Stimulated activated CD4-positive, alpha-beta T cell treated with anti-CD3 and anti-CD28 coated beads, Interleukin-12 subunit alpha, Interleukin-12 subunit beta, amount 100 ng/mL, for 48 hours (primary cell): ENCODE measurements at places on chromosomes 5 and 9.

DNA sequence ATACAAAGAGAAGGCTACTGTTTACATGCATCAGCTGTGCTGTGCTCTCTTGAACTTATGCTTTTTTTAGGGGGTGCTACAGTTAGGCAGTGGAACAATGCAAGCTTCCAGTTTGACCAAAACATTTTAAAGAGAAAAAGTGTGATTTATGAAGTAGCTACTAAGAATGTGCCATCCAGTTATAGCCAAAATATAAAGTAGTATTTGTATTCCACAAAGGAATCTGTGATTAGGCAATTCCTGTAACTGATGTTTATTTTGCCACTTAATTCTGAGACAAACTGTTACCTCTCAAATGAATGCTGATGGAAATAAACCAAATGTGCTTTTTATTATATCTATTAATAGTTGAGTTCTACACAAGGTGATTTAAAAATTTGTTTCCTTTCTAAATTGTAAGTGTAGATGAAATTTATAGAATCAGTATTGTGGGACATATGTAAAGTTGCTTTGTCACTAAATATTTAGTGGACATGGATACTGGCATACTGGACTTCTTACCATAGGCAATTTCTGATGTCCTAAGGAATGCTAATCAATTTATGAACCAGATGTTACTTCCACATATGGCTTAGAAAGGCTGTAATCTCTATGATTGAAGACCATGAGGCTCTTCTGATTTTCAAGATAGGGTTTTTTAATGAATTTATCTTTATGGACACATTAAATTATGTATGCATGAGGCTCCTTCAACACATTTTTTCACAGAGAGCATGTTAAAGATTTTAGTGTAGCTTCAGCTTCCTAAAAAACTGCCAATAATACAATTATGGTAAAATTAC, 410.2 kb downstream of the PRR16 start:
- DNase-seq = no peak

- no peak for DNase-seq
Measured at GRCh38 chr9:91122755-91123154, 239.0 kb downstream of the AUH start.

GRCh38 chr5:68435611-68436010, 220.1 kb downstream of the PIK3R1 start:
- no peak for DNase-seq

DNA sequence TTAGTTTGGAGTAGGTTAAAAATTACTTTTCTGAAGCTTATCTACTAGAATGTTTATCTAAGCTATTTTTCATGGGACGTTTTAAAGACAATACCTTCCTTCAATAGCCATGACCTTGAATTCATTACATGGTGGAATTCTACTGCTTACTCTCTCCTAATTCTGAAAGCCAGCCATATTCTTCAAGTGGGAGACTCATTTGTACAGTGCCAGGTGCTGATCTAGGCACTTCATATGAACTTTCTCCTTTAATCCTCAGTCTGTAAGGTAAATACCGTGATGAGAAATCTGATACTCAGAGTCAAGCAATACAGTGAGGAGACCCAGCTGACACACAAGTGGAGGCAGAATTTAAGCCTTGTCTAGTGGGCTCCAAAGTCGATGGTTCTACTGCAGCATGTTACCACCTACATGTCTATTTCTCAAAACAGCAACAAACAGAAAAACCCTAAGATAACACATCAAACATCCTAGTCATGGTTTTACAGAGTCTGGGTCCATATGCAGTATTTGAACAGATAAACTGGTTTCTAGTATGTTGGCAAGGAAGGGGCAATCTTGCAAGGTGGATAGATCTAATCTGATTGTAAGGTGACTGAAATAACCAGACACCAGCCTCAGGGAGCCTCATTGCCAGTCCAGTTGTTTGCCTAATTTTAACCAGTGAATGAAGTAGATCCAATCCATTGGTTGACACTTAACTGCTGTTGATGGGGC, 243.7 kb downstream of the PIK3R1 start:
- DNase-seq = no peak

DNA sequence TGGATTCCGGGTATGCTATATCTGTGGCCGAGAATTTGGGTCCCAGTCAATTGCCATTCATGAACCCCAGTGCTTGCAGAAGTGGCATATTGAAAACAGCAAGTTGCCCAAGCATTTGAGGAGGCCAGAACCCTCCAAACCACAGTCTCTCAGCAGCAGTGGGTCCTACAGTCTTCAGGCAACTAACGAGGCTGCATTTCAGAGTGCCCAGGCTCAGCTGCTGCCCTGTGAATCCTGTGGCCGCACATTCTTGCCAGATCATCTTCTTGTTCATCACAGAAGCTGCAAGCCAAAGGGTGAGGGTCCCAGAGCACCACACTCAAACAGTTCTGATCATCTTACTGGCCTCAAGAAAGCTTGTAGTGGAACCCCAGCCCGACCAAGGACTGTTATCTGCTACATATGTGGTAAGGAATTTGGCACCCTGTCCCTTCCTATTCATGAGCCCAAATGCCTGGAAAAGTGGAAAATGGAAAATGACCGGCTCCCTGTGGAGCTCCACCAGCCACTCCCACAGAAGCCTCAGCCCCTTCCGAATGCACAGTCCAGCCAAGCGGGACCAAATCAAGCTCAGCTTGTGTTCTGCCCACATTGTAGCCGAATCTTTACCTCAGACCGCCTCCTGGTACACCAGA, 23.0 kb downstream of the ZNF474 start:
- DNase-seq = no peak

- no peak for DNase-seq
Measured at GRCh38 chr5:157549283-157549629, 26.3 kb downstream of the ADAM19 start.

- DNase-seq = no peak
Measured at GRCh38 chr9:9100070-9100469, 1300.5 kb upstream of the DMAC1 start.

GRCh38 chr5:81302596-81302995, 1.2 kb downstream of the ZCCHC9 start:
- DNase-seq = no peak

- DNase-seq = no peak
Measured at GRCh38 chr5:74382987-74383593, 257.4 kb downstream of the ENC1 start.
